Stimulated activated CD8-positive, alpha-beta memory T cell treated with anti-CD3 and anti-CD28 coated beads, Interleukin-7, amount 100 ng/mL, for 4 hours (primary cell): ENCODE measurements at places on chromosomes 16 and 17.

- DNase-seq = no peak
These were observed 34.4 kb upstream of the RAB11FIP4 start for GRCh38 chr17:31357091-31357490.

DNA sequence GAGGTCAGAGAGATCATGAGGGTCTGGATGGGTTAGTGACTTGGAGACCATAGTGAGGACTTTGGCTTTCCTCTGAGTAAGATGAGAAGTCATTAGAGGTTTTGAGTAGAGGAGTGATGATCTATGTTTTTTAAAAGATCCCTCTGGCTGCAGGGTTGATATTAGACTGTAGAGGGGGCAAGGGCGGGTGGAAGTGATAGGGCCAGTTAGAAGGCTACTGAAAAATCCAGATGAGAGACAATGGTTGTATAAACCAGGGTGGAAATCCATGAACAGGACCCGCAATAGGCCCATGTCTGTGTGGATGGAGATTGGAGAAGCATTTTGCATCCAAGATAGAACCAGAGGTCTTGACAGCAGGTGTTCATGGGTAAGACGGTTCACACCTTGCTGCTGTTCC is 9.8 kb downstream of the ITGAL start:
- DNase-seq = no peak

DNA sequence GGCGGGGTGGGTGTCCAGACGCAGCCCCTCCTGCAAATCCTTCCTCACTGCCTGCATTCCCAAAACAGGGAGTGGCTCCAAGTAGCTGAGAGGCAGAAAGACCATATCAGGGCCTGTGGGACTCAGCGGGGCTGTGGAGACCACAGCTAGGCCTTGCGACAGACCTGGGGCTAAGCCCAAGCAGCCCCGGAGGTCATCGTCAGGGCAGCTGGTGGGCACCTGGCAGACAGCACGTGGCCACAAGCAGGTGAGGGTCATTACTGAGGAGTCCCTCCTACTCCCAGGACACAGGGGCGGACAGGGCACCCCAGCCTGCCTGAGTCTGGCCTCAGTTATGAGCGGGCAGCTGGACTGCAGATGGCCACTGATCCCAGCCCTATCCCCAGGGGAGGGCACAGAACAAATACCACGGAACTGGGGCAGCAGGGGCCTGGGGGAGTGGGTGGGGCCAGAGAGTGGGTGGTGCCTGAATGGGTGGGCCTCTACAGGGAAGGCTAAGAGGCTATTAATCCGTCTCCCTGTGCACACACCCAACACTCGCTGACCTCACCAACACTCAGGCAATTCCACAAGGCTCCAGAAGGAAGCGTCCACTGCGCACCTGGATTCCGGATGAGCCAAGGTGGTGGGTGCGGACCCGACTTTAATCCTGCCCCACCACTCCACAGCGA is 8.5 kb downstream of the HS3ST6 start:
- no peak for DNase-seq

DNA sequence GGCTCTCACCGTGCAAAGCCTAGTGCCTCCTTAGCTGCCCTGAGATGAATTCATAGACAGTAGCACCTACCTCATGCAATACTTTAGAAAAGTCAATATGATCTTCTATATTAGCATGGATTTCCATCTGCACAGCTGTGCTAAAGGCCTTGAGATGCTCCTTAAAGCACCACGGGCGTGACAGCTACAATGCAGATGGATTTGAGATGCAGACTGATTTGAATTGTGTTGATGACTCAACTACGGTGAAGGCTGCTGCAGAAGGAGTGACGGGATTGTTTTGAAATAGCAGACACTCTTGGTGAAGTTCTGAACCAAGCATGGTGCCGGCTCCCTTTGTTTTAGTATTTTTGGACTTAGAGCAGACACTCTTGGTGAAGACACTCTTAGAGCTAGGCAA is 88.2 kb downstream of the SPECC1 start:
- no peak for DNase-seq

DNA sequence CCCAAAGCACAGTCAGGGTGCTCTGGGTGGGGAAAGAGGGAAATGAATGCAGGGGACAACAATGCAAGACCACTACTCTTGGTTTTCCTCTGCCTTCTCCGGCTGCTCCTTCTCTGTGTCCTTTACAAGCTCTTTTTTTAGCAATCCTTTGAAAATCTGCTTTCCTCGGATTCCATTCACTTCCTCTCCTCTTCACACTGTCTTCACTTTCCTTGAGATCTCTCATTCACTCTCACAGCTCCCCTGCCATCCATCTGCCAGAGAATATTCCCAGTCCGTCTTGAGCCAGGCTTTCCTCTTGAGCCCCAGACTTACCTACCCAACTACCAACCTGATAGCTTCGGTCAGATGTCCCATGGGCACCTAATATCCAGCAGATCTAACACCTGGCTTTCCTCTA is 11.0 kb upstream of the SPOP start:
- DNase-seq = no peak

DNA sequence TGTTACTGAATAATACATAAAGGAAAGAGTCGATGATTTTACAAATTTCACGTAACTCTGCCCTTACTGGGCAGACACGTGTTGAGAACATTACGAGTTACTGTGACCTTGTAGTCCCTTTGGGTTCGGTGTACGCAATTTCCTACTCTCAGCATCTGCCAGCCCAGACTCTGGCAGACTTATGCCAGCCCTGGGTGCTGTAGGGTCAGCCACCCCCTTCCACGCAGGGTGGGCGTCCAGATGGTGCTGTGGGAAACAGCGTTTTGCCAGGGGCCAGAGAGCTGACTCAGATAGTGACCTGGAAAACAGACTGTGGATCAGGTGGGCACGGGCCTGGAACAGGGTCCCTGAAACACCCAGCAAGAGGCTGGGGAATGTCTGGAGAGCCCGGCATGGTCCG is 148.9 kb downstream of the RPTOR start:
- no peak for DNase-seq

DNA sequence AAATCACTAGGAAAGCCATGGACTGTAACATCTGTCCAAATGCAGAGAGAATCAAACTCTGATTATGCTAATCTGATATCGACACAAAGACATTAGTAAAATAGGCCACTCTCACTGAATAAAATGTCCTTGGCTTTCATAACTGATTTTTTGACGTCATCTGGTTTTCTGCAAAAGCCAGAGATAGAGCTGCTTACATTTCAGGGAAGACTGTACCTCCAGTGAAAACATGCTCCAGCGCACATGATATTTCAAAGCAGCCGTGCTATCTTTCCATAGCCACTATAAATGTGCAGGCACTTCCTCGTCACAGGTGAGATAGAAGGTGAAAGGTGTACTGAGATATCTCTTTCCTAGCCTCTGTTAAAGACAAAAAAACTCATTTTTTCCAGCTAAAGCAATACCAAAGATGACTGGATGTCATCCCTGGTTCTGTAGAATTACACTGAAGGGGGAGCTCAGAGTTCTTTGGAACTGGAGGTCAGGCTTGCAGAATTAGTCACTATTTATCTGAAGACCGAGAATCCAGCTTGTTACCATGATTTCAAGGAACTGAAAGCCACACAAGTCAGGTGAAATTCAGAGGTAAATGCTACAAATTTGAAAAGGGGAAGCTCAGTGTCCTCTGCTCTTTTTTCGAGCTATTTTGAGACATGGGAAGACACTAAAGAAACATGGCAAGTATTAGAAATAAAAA is 249.5 kb downstream of the CA10 start:
- no peak for DNase-seq

- DNase-seq = no peak
These were observed 24.9 kb downstream of the MPP3 start for GRCh38 chr17:43808076-43808475.

- DNase-seq = no peak
These were observed 94.4 kb upstream of the CIBAR2 start for GRCh38 chr16:85206472-85207356.

DNA sequence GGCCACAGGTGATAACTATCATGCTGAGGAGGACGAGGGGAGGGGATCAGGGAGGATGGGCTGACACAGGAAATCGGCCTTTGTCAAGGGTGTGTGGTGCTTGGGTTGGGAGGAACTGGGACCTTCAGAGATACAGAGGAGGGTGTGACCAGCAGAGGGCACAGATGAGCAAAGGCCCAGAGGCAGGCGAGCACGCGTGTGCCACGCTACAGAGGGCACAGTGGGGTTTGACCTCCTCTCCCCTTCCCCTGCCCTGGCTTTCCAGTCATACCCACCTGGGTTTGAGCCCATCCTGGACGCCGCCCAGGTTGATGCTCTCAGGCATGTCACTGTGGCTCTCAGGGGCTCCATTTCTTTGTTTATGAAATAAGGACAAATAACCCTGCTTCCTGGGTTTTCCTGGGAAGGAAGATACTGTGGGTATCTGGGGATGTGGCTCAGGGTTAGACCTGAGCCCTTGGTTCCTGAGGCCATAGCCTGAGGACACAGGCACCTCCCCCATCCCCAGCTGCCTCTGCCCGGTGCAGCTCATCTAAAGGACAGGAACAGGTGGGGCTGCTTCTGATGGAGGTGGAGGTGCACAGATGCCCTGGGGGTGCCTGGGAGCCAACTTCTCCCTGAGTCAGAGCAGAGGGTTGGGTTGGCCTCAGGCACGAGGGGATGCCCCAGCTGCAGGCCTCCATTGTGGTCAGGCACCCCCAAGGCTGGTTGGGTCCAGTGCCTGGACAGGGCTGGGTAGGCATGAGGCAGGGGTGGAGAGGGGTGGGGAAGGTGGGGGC is 51.8 kb downstream of the BEAN1 start:
- DNase-seq = peak; percentile 73

DNA sequence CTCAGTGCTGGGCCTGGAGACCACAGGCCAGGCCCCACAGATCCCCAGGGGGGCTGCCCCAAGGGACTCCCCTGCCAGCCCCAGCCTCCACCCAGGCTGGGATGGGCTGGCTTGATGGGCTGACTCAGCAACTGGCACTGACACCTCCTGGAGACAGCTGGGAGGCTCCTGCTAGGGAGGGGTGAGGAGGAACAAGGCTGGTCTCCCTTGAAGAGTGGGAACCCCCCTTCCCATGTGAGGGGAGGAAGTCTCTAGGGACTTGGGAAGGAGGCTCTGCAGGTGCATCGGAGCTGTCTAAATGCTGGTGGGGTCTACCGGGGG is 10.4 kb downstream of the NHERF1 start:
- DNase-seq = no peak

DNA sequence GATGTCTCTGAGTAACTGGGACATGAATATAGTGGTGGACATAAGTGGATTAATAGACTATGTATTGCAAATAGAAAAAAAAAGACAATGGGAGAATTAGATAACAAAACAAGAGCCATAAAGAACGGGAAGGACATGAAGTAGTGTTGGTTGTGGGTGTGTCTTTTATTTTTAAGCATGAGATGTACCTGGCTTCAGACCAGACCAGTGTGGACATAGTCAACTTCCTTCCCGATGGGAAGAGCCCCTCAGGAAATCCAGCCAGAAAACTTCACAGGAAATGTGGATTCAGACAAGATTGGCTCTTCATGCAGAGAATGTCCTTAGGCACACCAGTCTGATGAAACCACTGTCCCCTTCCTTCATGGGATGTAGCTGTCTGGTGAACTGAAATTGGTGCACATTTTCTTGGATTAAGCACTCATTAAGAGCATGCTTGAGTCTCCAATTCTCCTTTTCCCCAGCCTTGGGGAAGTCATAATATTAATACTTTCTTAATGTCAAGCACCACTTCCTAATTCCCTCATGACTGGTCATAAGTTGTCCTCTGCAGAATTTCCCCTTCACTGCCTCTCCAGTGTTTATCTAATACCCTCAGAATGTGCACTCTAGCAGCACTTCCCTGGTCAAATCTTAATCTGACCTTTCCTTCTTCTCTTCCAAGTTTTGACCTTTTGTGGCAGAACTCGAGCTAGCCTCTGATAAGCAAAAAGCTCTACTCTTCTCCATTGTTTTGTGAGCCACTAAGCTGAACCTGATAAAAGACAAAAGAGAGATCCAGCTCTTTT is 350.6 kb upstream of the MAF start:
- DNase-seq = no peak

- DNase-seq = no peak
These were observed 79.4 kb downstream of the ABCC6 start for GRCh38 chr16:16143931-16144330.
